ENCODE measurements at places on chromosomes 11 and 22.

DNA sequence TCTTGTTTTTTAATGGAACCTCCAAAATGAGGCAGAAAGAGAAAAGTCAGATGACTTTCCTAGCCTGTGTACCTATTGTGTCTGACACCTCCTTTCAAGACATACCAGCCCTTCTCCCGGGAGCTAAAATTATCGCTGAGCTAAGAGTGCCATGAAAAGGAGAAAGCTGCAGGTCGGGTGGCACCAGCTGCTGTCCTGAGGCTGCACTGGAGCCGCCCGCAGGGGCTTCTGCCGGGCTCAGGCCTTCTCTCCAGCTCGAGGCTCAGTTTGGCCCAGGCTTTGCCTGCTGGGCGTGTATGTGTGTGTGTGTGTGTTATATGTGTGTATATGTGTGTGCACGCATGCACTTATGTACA is 27.7 kb upstream of the RAB1B start:
- no peak for DNase-seq

DNA sequence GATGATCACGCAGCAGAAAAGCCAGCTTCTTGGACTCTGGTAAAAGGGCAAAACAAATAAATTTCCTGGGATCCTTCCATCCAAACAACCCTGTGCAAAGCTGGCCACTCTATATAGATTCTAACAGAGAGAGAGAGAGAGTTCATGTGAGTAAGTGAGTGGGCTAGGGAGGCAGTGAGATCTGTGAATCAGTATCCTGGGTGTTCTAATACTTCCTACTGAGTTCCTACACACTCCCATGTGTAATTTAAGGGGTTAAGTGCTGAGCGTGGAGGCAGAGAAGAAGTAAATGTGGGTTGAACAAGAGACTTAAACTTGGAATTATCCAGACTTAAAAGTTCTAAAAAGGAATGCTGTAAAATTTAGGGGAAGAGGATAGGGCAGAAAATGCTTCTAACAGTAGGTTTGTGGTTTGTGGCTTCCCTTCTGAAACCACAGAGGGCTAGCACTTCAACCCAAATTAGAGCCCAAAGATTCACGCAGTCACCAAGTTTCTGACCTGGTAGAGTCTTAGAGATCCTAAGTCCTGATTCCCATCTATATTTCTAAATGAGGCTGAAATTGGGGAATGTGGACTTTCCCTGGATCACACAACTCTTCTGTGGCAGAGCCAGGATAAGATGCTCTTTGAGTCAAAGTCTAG is 413.9 kb downstream of the TENM4 start:
- no peak for DNase-seq

- no peak for DNase-seq
These were observed 4.3 kb downstream of the ZFTA start for GRCh38 chr11:63764340-63764678.

DNA sequence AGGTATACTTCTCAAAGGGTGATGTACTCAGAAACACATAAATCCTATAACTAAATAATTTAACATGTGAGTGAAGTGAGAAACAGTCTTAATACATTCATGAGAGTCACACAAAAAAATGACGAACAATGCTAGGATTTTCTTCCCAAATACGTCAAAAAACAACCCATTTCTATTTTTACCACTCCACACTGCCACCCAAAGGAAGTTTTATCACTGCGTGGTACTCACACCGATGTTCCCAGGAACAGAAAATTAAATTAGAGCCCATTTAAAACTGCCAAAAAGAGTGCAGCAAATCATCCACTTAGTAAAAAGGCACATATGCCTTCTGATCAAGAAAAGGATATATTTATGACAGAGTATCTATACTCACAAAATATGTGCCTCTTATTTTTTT is 710.9 kb upstream of the FAT3 start:
- no peak for DNase-seq

- DNase-seq = no peak
These were observed 195.9 kb downstream of the SNX19 start for GRCh38 chr11:130720232-130721022.

DNA sequence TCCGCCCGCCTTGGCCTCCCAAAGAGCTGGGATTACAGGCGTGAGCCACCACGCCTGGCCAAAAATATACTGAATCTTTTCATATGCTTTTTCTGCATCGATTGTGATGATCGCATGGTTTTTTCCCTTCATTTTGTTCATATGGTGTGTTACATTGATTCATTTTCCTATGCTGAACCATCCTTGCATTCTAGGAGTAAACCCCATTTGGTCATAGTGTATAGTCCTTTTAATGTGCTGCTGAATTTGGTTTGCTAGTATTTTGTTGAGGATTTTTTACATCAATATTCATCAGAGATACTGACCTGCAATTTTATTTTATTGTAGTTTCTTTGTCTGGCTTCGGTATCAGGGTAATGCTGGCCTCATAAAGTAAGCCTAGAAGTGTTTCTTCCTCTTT is 12.2 kb downstream of the WBP2NL start:
- no peak for DNase-seq

Measured in right atrium auricular region (tissue), 2 donors.